Endothelial cell (in vitro differentiated cells): ENCODE measurements at places on chromosomes 13 and 19.

DNA sequence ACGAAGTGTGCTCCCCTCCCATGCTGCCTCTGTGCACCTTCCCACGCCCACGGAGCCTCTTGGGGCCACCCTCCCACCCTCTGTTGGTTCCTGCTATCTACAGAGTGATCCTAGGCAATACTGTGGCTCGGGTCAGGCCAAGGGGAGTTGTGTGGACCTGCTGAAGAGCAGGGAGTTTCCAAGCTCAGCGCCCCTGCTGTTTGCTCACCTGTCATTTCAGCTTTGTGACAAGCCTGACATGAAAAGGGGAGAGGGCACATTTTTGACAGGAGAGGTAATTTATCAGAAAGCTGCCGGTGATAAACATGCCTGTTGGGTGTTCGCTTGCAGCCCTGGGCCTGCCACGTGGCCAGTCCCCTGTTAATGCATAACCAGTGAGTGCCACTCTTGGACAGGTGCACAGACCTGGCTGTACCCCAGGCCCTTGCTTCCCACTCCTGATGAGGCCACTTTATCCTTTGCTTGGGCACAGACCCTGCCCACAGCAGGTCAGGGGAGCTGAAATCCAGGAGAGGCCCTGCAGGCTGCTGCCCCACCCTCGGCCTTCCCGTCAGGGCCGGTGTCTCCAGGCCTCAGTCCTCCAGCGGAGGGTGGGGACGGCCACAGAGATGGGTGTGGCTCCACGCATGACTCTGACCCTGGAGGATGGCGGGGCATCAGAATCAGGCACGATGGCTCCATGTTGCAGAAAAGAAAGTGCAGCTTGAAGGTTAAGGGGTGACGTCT lies 201.5 kb upstream of the GPR12 start:
- DNase-seq = no peak

- DNase-seq = no peak
Observed at GRCh38 chr13:35770756-35771297, 294.3 kb upstream of the MAB21L1 start.

DNA sequence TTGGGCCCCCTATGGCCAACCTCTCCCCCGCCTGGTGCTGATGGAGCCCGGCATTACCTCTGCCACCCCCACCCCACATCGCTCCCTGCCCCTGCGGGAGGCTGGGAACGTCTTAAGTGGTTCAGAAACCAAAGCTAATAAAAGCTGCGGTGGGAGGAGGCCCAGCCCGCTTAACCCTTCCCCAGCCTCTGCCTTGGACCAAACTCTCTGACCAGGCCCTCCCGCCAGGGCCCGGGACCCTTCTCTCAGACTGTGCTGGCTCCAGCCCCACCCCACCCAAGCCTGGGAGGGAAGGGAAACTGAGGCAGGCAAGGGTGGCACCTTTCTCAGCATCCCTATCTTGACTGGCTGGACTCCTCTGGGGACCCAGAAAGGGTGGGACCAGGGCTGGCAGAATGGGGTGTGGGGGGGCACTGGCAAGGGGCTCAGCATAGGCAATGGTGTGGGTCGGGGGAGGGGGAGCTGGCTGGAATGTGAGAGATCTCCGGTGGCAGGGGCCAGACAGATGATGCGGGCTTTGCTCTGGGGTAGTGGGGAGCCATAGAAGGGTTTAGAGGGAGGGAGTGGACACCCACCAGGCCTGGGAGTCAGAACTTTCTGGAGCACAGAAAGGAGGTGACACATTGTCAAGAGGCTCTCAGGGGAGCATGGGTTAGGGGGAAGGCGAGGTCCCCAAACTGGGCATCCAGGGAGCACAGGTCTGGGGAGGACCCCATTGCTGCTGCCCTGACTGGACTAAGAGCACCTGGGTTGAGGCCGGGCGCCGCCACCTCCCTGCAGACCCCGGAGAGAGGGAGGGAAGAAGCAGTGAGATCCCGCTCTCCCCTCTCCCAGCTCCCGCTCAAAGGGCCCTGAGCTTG lies 21.9 kb downstream of the SMIM24 start:
- DNase-seq = no peak

GRCh38 chr13:38582133-38582532 lies 104.7 kb upstream of the FREM2 start:
- DNase-seq = peak; percentile 42

- no peak for DNase-seq
Observed at GRCh38 chr19:6995054-6995453, 26.2 kb downstream of the MBD3L2B start.
